Stimulated activated CD8-positive, alpha-beta memory T cell treated with anti-CD3 and anti-CD28 coated beads, Interleukin-7, amount 100 ng/mL, for 1 hour (primary cell): ENCODE measurements at places on chromosomes 1 and 21.

GRCh38 chr1:41379738-41380130 is 18.5 kb downstream of the FOXO6 start:
- no peak for DNase-seq

DNA sequence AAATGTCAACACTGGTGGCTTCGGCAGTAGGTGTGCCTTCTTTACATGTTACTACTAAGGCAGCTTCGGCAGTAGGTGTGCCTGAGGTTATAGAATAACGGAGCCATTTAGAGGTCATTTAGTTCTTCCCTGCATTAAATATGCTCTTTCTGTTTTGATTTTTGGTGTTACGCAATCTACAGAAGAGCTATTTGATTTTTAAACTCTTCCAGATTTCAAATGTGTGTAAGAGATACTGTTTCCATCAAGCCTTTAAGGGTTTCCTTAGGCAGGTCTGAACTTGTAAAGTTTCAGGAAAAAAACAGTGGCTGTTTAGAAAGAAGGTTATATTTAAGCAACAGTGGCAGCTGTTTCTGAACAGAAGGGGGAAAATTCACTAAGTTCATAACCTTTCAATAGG is 54.8 kb downstream of the PIK3R3 start:
- no peak for DNase-seq

GRCh38 chr1:212353181-212353580 is 61.5 kb downstream of the PACC1 start:
- DNase-seq, result no peak

- DNase-seq, result no peak
Observed at GRCh38 chr1:160431571-160431970, 31.2 kb downstream of the VANGL2 start.
